ENCODE measurements at places on chromosomes 6 and 20. TPM values are rescaled to one million over a fixed set of nuclear protein-coding genes. Genes with fewer than 3 reads are reported as not detected.

PSORS1C2 gene
- total RNA-seq, result not detected

LGSN gene
- not detected for total RNA-seq

AVP gene
- not detected for total RNA-seq

CEP57L1 gene
- 23.6 TPM for total RNA-seq

SLC35F1 gene
- total RNA-seq, result not detected

SLC44A4 gene
- total RNA-seq, result not detected
